ENCODE measurements at places on chromosomes 5 and 9.

DNA sequence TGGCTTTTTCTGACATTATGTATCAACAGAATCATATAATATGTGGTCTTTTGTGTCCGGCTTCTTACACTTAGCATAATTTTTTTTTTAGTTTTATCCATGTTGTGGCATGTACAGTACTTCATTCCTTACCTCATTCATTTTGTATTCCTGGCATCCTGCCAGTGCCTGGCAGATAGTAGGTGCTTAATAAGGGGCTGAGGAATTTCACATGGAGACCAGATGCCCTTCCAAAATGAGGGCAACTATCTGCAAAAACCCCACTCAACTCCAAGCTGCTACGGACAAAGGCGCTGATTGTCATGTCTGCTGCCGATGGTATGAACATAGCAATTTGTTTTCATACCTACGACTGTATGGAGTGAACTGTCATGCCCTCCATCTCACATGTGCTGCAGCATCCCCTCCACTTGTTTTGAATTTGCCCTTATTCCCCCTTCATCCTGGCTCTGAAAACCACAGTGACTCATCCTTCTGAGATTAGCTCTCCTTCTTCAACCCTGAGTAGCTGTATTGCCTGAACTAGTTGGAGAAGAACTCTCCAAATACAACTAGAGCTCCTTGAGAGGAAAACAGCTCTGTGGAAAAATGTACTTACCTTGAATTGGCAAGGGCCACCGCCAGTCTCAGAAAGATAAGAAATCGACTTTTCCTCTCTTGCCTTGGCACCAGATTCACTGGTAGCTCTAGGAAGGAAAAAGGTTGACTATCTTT, 41.3 kb upstream of the FOXE1 start:
- no peak for DNase-seq

DNA sequence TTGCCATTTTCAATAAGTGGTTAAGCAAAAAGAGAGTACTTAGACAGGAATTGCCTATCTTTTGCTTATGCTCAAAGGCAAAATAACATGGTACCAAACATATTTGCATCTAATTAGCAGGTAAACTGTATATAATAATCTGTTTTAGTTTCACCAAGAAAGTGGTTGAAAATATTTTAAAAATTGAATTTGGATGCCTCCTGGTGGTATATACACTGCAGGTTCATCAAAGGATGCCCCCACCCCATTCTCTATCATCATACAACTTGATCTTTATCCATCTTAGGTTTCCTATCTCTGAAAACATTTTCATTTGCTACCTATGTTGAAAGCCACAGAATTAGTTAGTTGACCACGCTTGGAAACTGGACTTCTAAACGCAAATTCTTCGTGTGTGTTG, 47.0 kb upstream of the MROH2B start:
- DNase-seq = no peak

- no peak for DNase-seq
Observed at GRCh38 chr5:126801174-126801991, 24.4 kb downstream of the LMNB1 start.

DNA sequence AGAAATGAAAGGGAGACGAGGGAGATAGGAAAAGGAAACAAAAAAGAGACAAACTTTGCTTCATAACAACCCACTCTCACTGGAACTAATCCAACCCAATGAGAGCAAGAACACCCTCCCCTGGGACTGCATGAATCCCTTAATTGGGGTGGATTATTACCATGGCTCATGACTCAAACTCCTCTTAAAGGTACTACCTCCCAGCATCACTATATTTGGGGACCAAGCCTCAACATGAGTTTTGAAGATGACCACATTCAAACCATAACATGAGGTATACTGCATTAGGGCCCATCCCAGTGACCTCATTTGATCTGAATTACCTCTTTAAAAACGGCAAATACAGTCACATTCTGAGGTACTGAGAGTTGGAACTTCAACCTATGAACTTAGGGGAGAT, 8.0 kb downstream of the MTAP start:
- DNase-seq = no peak

- no peak for DNase-seq
Observed at GRCh38 chr5:81167078-81167477, 66.0 kb upstream of the CKMT2 start.

DNA sequence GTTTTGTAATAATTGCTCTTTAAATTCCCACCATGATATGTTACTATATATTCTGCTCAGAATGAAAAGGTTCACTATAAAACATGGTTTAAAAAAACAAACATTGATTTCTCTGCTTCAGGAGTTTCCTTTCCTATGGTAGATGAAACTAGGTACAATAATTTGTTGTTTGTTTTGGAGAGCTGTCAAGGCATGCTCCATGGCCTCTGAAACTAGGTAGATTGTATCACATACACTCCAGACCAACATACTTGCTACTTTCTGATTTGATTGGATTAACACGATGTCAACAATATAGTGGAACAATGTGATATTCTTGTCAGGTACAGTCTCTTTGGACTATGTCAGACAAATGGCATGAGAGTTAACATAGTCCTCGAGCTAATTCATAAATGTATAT, 452.7 kb upstream of the CDH9 start:
- DNase-seq = no peak

GRCh38 chr5:44360919-44361318, 28.3 kb downstream of the FGF10 start:
- no peak for DNase-seq
